ENCODE measurements at places on chromosomes 4 and X.
A peak's percentile ranks its signal among the peaks of the same experiment; 100 is the strongest.

DNA sequence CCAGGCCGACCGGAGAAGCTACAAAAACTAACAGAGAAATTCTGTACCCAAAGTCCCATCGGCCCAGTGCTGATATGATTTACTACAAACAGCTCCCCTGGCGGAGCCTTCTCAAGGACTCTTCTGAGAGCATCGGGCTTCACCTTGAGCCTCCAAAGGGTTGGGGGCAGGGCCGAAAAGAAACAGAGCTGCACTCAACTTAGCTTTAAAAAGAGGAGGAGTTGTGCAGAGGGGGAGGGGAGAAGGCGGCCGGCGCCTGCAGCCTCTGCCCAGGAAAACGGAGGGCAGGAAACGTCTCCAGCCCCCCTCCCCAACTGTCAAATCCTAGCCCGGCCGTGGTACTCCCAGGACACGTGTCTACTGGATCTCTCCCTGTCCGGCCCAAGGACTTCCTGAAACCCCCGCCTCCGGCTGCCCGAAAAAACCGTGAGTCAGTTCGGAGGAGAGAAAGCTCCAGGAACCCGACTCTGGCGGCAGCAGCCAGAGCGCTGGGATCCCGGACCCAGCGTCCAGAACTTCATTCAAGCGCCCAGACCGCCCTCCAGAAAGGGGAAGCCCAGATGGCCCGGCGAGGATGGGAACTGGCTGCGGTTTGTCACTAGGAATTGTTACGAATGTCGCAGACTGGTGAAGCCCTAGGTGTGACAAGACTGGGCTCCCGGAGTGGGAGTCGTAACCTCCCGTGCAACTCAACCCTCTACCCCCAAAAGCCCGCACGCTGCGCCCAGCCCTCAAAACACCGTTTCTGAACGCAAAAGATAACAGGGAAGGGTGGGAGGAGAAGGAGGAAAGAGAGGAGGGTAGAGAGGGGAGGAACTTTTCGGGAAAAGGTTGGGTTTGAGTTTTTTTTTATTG, 973 bp downstream of the ADAMTS3 start:
- peak; percentile 81 for DNase-seq

- DNase-seq = no peak
Measured at GRCh38 chr4:46958742-46959488, 34.5 kb downstream of the GABRA4 start.

GRCh38 chr4:60913002-60913401, 287.1 kb upstream of the ADGRL3 start:
- DNase-seq = no peak

- DNase-seq = peak; percentile 66
Measured at GRCh38 chr4:75345423-75345822, 168.8 kb downstream of the RCHY1 start.

DNA sequence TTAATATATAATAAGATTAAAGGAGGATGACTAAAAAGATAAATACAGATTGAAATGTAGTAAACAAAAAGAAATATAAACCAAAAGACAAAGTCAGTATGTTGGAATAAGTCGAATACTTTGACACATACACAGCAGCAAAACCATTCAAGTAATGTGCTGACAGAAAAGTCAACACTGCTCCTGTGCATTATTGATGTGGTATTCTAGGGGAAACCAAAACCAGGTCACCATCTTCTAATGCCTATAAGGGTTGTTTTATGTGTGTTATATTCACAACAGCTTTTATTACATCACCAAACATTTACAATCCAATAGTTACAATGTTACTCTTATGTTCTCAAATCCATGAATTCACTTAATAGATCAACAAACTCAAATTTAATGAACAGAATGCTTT, 111.8 kb upstream of the DKK2 start:
- DNase-seq = no peak

DNA sequence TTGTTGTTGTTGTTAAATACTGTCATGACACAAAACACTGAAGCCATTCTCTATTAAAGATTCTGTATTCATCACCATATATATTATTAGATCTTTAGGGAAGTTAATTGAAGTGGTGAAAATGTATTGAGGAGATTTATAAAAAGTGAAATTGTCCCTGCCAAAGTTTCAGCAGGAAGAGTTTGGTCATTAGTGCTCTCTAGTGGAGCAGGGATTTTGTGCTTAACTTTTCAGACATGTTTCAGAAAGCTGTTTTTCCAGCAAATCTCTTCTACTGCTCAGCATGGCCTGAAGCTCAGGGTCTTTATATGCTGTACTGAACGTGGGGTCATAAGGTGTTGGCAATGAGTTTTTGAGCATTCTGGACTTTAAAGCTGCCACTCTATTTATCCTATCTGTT, 36.7 kb upstream of the CXXC4 start:
- peak; percentile 9 for DNase-seq

GRCh38 chrX:110044346-110045249, 41.7 kb downstream of the TMEM164 start:
- no peak for DNase-seq

DNA sequence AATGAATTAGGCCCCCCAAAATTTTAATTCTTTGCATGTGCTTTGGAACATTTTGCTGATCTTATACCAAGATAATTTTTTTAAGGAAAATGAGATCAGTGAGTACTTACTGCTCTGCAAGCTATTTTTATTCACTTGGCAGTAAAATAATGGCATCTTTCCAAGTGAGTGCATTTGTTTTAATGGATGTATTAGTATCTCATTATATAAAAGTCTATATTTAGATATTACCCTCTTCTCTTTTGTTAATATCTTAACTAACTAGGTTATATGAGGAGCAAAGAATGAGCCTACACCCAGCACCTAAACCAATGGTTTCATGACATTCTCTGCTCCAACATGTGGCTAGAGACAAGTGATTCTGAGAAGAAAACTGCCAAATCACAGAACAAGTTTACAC, 21.1 kb upstream of the ARAF start:
- DNase-seq = peak; percentile 52

DNA sequence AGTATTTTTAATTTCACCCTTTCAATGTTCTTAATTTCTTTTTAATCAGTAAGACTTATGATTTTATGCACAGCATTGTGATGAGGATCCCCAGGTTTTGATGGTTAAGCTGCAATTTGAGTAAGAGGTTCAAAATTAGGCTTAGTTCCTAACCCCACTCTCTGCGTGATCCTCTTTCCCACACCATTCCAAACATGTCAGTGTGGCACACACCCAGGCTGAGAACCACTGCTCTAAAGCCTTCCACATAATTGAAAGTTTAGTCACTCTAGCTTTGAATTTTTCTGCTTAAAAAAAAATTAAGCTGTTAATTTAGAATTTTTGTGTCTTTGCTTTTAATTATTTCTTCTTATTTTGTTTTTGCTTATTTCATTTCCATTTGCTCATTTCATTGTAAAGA, 68.8 kb upstream of the SLC7A11 start:
- DNase-seq = peak; percentile 29

GRCh38 chr4:109072595-109072994, 229.9 kb downstream of the COL25A1 start:
- DNase-seq = peak; percentile 64
